ENCODE measurements at places on chromosomes 7 and 10.

GRCh38 chr10:108957681-108958080 is 965.6 kb downstream of the XPNPEP1 start:
- no peak for DNase-seq

- no peak for DNase-seq
Measured at GRCh38 chr10:1274111-1274661, 218.0 kb downstream of the WDR37 start.

- no peak for DNase-seq
Measured at GRCh38 chr10:24215196-24215595, 6.3 kb downstream of the KIAA1217 start.

DNA sequence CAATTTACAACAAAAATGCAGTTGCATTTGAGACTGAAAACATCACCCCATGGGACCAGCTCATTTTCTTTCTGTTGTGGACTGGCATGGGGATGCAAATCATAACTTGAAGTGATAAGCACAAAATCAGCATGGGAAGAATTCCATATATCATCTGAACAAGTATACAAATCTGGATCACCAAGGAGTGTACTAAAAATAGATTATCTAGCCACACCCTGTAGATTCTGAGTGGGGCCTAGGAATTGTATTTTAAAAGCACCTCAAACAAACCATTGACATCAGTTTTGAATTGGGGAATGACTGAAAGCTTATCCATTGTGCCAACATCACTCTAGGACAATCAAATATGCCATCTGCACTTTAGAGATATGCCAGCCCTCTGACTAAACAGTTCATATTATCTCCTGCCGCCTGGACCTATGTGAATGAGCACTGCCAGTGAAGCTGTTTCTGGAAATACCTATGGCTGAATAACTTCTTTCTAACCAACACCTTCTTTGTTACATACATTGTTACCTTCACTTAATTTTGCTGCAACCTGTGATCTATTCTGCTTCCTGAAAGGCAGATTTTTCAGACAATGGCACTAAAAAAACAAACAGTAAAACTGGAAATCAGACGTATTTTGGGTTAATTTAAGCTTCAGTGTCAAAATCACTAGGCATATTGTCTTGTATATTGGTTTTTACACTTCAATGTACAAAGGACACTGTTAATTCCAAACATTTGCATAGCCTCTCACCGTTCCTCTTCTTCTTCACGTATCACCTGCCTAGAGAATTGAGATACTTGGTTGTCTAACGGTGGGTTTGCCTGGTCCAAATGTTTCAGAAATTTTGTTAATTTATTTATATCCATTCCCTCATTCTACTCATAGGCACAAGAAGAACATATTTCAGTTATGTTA is 42.4 kb upstream of the HGF start:
- DNase-seq = no peak

Measured in stimulated activated CD8-positive, alpha-beta memory T cell treated with anti-CD3 and anti-CD28 coated beads, Interleukin-15, amount 100 ng/mL, for 48 hours (primary cell).